ENCODE measurements at places on chromosomes 3 and 15.

GRCh38 chr15:67922971-67923945 is 83.4 kb upstream of the RNU6-1 start:
- DNase-seq, result no peak

GRCh38 chr3:96813134-96813819 is 1.1 kb upstream of the EPHA6 start:
- peak; percentile 68 for DNase-seq

- no peak for DNase-seq
Observed at GRCh38 chr3:13045241-13045903, 27.9 kb downstream of the IQSEC1 start.

DNA sequence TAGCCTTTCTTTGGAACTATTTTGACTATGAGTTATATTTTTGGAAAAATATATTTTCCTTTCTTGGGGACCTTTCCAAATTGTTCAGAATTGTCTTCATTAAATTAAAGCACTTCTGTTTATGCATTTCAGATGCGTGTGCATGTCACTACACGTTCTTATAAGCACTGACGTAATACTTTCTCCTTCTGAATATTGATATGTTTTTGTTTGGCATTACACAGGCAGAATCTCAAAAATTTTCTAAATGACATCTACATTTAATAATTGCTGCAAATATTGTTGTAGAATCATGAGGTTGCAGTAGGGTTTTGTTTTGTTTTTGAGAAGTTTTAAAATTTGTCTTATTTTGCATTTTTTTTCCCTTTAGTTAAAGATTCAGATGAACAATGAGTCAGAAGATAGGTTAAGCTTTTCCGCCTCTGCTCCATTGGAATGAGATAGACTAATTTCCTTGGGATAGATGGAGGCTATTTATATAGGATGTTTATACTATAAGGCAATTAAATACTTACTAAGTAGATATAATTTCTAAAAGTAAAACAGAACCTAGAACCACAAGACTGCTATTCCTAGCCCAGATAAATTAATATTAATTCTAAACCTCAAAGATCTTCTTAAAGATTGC is 110.8 kb downstream of the MBNL1 start:
- DNase-seq, result no peak

DNA sequence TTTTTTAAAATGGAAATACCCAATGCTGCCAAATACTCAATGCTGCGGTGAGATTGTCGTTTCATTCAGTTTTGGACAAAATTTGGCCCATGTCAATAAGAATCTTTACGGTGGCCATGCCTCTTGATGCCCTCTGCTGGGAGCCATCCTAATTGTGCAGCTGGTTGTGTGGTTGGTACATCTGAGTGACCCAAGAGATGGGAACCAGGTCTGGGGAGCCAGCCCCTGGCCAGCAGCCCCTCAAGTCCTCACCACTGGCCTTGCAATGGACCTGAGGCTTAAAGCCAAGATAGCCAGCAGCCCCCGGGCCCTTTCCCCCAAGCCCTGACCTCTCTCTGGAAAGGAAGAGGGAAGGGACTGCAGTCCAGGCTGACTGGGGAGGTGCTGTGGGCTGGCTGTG is 36.4 kb upstream of the ESYT3 start:
- no peak for DNase-seq

- DNase-seq, result peak; percentile 76
Observed at GRCh38 chr15:44066211-44066827, 128.8 kb downstream of the FRMD5 start.

- DNase-seq, result no peak
Observed at GRCh38 chr15:39850436-39850835, 67.8 kb upstream of the FSIP1 start.

- peak; percentile 21 for DNase-seq
Observed at GRCh38 chr15:43376017-43376705, 5.3 kb downstream of the TUBGCP4 start.

GRCh38 chr3:112759210-112759609 is 87.5 kb downstream of the CD200R1L start:
- no peak for DNase-seq

- peak; percentile 66 for DNase-seq
Observed at GRCh38 chr15:39587731-39588530, 7.1 kb downstream of the THBS1 start.

GRCh38 chr3:29852767-29853166 is 571.9 kb downstream of the RBMS3 start:
- DNase-seq, result no peak

DNA sequence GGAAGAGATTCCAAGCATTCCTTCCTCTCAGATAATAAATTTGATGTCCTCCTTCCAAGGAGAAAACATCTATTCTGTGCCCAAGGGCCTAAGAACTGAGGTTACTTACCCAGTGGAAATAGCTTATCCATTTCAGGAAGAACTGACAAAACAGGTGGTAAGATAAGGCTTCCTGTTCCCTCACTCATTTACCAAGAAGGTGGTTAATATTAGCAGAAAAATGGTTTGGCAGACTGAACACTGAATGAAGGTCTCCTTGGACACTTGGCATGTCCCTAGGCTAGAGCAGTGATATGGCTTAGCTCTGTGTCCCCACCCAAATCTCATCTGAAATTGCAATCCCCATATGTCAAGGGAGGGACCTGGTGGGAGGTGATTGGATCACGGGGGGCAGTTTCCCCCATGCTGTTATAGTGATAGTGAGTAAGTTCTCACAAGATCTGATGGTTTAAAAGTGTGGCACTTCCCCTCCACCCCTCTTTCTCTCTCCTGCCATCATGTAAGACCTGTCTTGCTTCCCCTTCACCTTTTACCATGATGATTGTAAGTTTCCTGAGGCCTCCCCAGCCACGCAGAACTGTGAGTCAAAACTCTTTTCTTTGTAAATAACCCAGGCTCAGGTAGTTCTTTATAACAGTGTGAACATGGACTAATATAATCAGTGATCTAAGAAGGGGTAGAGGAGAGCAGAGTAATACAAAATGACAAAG is 127.4 kb downstream of the ST8SIA2 start:
- no peak for DNase-seq

DNA sequence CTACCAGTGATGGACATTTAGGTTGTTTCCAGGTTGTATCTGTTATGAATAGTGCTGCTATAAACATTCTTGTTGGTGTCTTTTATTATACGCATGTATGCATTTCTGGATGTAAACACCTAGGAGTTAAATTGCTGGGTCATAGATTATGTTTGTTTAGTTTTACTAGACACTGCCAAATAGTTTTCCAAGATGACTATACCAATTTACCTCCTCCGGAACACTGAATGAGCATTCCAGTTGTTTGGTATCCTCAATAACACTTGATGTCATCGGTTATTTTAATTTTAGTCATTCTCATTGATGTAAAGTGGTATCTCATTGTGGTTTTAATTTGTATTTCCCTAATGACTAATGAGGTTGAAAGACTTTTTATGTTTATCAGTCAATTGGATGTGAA is 36.6 kb upstream of the ARID3B start:
- DNase-seq, result no peak

DNA sequence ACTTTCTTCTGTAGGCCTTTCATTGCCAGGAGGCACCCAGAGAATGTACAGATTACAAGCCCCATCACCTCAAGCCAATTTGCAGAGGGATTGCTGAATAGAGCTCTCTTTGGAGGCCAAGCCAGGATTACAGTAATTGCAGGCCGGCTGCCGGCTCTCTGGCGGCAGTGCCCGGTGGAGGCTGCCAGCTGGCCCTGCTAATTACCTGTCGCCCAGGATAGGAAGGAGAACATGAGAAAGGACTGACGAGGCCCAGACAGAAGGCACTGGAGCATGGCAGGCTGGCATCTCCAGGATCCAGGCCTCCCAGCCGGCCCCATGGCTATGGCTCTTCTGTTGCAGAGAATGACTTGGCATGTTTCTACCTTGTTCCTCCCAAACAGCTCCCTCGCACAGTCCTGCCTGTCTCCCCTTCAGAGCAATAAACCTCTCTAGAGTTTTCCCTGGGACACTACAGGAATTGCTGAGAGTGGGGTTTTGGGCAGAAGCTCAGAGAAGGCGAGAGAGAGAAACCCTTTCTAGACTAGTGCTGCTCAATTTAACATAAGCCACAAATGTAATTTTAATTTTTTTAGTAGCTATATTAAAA is 273.6 kb upstream of the PROK2 start:
- no peak for DNase-seq

- DNase-seq, result peak; percentile 42
Observed at GRCh38 chr15:80173022-80173759, 20.4 kb downstream of the FAH start.

GRCh38 chr3:197428117-197428801 is 127.5 kb downstream of the BDH1 start:
- DNase-seq, result peak; percentile 80

DNA sequence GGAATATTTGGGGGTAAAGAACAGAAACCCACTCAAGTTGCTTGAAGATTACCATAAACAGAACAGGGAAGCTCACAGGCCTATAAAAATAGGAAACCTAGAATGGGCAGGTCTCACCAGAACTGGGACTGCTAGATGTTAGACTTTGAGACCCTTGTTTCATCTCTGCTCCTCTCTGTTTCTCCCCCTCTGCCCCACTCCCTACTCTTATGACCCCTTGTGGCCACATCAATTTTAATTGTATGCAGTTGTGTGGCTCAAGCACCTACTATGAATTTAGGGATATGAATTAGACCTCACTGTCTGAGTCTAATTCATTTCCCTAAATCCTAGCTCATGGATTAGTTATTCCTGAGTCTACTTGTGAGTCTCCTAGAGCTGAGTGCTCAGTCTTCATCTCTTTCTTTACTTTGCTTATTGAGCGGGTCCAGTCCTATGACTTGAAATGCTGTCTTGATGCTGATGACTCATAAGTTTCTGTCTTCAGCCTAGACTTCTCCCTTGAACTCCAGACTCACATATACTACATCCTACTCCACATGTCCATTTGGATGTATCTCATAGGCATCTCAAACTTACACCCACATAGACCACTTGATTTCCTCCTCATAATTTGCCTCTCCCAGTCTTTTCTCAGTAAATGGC is 78.7 kb downstream of the ITPR1 start:
- no peak for DNase-seq

DNA sequence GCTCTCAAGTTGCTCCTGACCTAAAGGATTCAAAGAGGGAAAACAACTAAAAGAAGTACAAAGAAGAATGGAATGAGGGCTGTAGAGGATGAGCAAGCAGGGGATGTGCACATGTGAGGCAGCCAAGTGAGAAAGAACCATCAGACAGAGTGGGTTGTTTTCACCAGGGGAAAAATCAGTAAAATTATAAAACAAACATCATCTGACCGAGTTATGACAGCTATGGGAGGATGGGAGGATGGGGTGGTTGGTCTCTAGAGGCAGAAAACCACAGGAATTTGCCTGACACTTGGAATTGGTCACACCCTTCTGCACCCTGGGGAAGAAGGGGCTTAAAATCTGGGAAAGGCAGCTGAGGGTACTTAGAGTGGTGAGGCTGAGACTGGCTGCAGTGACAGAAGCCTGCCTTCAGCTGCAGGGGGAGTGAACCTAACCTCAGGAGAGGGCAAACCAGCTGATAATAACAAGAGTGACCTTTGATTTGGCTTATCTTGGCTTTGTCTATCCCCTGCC is 10.1 kb downstream of the ARHGAP31 start:
- peak; percentile 97 for DNase-seq

GRCh38 chr3:396293-396692 is 199.7 kb downstream of the CHL1 start:
- no peak for DNase-seq

DNA sequence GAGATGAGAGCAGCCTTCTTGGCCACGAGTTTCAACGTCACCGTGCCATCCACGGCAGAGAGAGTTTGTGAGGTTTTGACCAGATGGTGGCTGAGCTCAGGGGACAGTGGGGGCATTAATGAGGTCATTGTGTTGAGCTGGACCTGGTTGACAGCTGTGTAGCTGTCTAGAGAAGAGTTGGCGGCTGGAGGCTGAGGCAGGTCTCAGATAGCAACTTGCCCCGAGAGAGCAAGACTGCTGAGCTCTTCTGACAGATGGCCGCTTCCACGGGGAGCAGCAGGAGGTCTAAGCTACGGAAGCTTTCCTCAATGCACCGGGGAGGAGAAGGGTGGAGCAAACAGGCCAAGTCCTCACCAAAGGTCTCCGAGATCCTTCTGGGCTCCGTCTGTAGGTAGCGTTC is 44.8 kb upstream of the EIF5A2 start:
- DNase-seq, result no peak

GRCh38 chr15:93049914-93050578 is 39.0 kb downstream of the RGMA start:
- no peak for DNase-seq

GRCh38 chr3:21920421-21920861 is 169.4 kb upstream of the ZNF385D start:
- peak; percentile 92 for DNase-seq

DNA sequence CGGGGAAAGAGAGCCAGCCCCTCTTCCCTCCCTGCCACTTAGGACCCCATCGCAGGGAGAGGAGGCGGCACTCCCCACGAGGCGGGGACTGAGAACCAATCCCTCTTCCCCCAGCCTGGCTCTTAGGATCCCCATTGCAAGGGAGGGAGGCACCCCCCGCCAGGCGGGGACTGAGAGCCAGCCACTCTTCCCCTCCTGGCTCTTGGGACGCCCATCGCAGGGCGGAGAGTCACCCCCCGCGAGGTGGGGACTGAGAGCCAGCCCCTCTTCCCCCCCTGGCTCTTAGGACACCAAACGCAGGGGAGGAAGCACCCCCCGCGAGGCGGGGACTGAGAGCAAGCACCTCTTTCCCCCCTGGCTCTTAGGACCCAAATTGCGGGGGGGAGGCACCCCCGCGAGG is 34.2 kb upstream of the SSUH2 start:
- no peak for DNase-seq

- no peak for DNase-seq
Observed at GRCh38 chr15:59997070-59997701, 6.9 kb upstream of the FOXB1 start.

DNA sequence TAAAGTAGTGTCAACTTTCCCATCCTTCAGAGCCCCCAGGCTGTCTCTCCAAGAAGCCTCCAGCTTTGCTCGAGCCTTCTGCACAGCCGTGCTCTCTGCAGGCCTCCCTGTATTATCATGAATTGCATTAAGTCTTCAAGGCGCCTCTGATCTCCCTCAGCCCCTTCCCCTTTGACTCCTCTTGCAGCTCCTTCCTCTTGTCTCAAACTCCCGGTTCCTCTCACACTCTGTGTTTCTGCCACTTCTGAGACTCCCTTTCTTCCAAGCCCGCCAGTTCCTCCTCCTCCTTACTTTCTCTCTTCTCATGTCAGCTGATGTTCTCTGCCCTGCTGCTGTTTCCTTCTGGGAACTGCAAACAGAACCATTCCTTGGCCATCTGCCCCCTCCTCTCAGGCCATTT is 418.8 kb downstream of the EPHB1 start:
- DNase-seq, result no peak

GRCh38 chr3:78174821-78175220 is 1134.9 kb downstream of the ROBO2 start:
- DNase-seq, result peak; percentile 5

- DNase-seq, result peak; percentile 67
Observed at GRCh38 chr3:167032267-167032876, 347.7 kb downstream of the ZBBX start.

- DNase-seq, result no peak
Observed at GRCh38 chr15:40591389-40591788, 2.7 kb upstream of the KNL1 start.

- peak; percentile 92 for DNase-seq
Observed at GRCh38 chr3:185825006-185825638, at the start of gene IGF2BP2. IGF2BP2 (minus strand) TSS chr3:185825042; CDS start chr3:185824960, 82 bp downstream.
